HCT116 (cell line): ENCODE measurements at places on chromosomes 2 and 18. TPM values are rescaled to one million over a fixed set of nuclear protein-coding genes. Genes with fewer than 3 reads are reported as not detected.

LINC00305 gene
- total RNA-seq = not detected

DNA sequence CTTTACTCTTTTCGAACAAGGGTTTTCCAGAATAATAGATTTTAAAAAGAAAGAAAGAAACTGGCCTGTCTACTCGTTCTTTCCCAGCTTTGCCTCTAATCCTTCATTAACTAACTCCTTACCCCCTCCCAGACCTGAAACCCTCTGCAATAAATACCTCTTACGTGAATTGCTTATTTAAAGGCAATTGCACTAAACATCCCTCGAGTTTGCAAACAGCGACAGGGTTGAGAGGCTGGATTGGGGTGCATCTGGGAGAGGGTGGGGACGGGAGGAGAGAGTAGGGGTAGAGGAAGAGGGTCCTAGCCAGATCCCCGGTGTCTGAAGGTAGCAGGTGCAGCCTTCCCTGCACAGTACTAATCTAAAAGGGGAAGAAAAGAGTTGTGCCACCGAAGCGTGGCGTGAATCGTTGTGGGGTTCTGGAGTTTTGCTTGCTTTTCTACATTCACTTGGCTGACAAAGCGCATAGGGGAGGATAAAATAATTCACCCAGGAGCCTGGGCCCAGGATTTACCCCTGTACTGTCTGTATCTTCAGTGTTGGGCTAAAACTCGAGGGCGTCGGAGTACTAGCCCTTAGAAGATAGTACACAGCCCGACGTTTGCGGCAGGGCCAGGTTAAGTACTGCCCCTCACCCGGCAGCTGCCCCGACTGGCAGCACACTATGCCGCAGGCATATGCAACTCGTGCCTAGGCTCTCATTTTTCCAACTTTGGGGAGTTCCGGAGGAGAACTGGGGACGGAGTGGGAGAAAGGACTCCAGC, 1.9 kb upstream of the NEUROD1 start:
- DNase-seq = no peak
- peaks cover 14% of the 10 kb centered on the region; the same call in 1 of the 2 replicates for H3K27me3 ChIP-seq
- no peak overlapping the region for H3K27ac ChIP-seq
- H3K4me3 ChIP-seq = no peak overlapping the region

SERTAD2 gene
- total RNA-seq = 80.1 TPM

DNA sequence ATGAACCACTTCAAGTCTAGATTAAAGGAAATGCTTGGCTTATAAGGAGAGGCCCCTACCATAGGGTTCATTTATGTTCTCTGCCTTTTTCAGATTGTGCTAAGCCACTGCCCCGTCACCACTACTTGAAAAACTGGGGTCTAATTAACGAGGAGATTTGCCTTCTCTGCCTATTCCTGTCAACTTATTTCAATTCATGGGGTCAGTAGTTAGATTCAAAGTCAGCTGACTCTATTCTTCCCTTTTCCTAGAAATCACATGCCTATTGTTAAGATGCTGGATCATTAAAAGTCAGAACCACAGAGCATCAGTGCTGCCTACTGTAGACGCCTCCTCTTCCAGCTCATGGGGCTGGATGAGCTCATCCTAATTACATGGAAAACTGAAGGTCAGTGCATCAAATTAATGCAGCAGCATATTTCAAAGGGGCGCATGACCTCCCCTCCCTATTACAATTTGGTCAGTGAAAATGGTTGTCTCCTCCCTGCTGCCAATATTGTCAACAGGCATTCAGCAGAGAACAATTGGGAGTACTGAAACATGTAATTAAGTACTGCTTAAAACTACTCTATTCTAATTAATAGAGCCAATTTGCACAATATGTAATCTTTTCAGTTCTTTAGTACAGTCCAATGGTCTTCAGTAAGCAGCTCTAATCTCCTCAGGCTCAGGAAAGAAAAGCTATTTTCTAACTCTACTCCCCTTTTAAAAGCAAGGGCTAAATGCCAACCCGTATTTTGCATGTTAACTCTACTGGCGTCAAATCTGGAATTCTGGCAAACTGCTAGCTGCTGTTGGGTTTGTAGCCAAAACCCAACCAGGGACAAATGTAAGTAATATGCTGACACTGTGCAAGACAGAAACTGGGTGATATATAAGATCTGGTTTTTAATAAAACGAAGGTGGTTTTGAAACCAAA, 117.4 kb upstream of the ITGB6 start:
- DNase-seq = no peak
- H3K27me3 ChIP-seq = no peaks in the 10 kb centered on the region
- no peaks in the 10 kb centered on the region for H3K4me1 ChIP-seq
- no peak overlapping the region for H3K4me3 ChIP-seq

CGREF1 gene
- total RNA-seq = 4.0 TPM
